ENCODE measurements at places on chromosomes 11 and 22. TPM values are rescaled to one million over a fixed set of nuclear protein-coding genes. Genes with fewer than 3 reads are reported as not detected.
A peak's percentile ranks its signal among the peaks of the same experiment; 100 is the strongest.

The BARX2 gene
- total RNA-seq: not detected

GRCh38 chr11:134021326-134021725 is 47.5 kb upstream of the JAM3 start:
- no peak for DNase-seq
- no peaks in the 10 kb centered on the region for H3K36me3 ChIP-seq
- no peak overlapping the region for H3K4me3 ChIP-seq

The TRIM48 gene
- total RNA-seq: not detected

DNA sequence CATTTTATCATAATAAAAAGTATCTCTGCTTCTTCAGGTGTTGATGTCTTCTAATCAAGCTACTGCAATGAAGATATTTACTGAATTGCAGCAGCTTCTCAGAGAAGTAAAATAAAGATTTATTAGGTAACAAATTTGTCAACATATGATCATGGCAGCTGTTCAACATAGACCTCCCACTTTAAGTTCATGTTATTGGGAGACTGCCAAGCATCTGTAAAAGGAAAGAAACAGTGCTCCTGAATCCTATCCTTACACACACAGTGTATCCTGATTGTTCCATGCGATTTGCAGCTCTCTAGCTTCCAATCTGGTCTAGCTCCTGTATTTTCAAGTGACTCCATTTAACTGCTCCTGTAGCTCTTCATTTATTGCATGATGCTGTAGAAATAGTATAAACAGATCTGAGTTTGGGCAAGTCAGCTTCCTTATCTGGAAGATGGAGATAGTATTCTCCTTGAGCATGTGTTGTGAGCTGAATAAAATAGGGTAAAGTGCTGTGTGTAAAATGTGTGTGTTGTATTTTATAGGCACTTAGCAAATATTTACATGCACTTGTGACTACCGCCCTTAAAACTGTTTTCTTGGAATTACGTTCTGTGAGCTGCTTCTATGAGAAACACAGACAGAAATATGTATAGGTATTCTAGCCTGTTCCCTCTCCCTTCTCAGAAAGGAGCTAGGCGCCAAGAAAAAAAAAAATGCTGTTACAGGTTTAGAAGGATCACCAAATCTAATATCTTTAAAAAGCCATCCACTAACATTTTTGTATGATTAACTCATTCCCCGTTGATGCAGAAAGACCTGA is 290.6 kb downstream of the JRKL start:
- no peak overlapping the region for H3K4me3 ChIP-seq
- no peak for DNase-seq
- H3K27me3 ChIP-seq: no peaks in the 10 kb centered on the region
- H3K27ac ChIP-seq: no peak overlapping the region
- no peaks in the 10 kb centered on the region for H3K36me3 ChIP-seq
- H3K4me1 ChIP-seq: no peaks in the 10 kb centered on the region

- H3K27me3 ChIP-seq: peaks cover 31% of the 10 kb centered on the region
- H3K4me3 ChIP-seq: no peak overlapping the region
- no peaks in the 10 kb centered on the region for H3K4me1 ChIP-seq
These were observed 16.8 kb downstream of the PRR5L start for GRCh38 chr11:36312611-36313472.

GRCh38 chr11:118900535-118901384 is 17.1 kb downstream of the CXCR5 start:
- peak overlapping the region; percentile 68 for H3K27ac ChIP-seq
- no peaks in the 10 kb centered on the region for H3K27me3 ChIP-seq
- H3K4me1 ChIP-seq: peaks cover 23% of the 10 kb centered on the region
- peaks cover 36% of the 10 kb centered on the region for H3K36me3 ChIP-seq
- DNase-seq: no peak

The ZW10 gene
- 20.8 TPM for total RNA-seq

DNA sequence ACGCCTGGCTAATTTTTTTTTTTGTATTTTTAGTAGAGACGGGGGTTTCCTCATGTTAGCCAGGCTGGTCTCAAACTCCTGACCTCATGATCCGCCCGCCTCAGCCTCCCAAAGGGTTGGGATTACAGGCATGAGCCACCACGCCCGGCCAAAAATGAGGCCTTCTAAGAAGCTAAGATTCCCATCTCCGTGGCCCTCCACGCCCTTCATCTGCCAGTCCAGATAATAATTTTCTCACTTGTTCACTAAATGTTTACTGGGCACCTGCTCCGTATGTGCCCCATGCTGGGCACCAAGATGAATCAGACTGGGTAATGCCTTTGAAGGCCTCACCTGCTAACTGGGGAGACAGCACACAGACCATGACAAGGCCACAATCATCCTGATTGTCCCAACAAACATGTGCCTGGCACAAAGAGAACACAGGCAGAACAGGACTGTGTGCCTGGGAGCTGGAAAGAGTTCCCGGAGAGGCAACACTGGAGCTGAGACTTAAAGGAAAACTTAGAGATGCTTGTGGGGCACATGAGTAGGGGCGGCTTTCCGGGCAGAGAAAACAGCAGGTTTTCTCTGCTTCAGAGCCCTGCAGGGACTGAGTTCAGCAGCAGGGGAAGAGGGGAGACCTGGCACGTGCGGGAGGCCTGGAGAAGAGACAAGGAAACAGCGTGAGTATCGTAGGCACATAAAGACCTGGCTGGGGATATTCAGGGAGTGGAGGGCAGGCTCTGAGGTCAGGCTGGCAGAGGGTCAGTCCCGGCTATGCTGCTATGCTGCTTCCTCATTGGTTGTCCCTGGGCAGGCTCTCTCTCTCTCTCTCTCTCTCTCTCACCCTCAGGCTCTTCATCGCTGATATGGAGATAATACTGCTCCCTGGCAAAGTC is 2.4 kb downstream of the KIAA0930 start:
- H3K4me3 ChIP-seq: no peak overlapping the region
- DNase-seq: no peak
- H3K36me3 ChIP-seq: no peaks in the 10 kb centered on the region
- H3K27me3 ChIP-seq: no peaks in the 10 kb centered on the region

DNA sequence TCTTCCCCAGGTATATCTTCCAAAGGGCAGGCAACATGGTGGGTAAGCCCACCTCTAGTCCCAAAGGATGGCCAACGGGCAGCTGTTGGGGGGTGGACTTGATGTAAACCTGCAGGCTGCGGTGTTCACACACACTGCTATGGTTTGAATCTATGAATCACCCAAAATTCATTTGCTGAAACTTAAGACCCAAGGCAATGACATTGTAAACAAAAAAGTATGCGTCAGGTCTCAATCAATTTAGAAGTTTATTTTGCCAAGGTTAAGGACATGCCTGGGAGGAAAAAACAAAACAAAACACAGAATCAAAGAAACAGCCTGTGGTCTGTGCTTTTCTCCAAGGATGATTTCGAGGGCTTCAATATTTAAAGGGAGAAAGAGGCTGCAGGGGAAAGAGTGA is 18.3 kb downstream of the RCN1 start:
- H3K4me3 ChIP-seq: no peak overlapping the region
- H3K36me3 ChIP-seq: peaks cover 8% of the 10 kb centered on the region
- peaks cover 10% of the 10 kb centered on the region for H3K27me3 ChIP-seq
- DNase-seq: no peak
- no peak overlapping the region for H3K27ac ChIP-seq

DNA sequence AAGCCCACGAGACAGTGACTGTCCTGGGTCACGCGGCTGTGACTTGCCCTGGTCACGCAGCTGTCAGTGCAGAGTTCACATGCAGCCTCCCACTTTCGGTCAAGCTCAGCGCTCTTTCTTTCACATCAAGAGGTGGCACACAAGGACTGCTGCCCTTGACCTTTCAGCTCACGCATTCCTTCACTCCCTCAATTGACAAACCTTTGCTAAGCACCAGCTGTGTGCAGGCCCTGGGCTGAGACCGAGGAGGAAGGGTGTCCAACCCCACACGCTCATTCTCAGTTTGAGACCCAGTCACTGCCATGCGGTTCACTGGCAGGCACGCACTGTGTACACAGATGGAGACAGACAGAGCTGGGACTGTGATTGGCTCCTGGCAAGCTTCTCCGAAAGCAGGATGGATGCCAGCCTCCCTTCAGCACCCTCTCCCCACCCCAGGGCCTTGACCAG is 70.3 kb downstream of the SCUBE1 start:
- no peaks in the 10 kb centered on the region for H3K36me3 ChIP-seq
- no peak overlapping the region for H3K27ac ChIP-seq
- H3K27me3 ChIP-seq: no peaks in the 10 kb centered on the region
- H3K4me1 ChIP-seq: peaks cover 6% of the 10 kb centered on the region
- H3K4me3 ChIP-seq: no peak overlapping the region

DNA sequence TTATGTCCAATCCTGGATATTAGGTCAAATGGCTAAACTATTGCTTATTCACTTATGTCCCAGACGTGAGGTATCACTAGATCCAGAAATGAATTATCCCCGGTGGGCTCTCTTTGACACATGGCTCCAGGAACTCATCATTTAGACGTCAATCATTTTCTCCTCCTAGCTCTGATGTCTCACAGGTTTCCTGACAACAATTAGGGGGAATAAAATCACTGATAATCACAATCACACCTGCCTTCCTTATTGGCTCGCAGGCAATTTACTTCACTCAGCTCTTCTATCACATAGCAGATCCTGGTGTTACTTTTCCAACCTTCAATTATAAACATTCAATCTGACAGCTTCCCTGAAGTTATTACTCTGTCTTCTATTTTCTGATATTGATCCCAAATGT is 634.0 kb upstream of the TENM4 start:
- H3K27ac ChIP-seq: no peak overlapping the region
- no peak overlapping the region for H3K4me3 ChIP-seq
- no peak for DNase-seq
- H3K27me3 ChIP-seq: no peaks in the 10 kb centered on the region
- no peaks in the 10 kb centered on the region for H3K4me1 ChIP-seq

The OR8D4 gene
- not detected for total RNA-seq

DNA sequence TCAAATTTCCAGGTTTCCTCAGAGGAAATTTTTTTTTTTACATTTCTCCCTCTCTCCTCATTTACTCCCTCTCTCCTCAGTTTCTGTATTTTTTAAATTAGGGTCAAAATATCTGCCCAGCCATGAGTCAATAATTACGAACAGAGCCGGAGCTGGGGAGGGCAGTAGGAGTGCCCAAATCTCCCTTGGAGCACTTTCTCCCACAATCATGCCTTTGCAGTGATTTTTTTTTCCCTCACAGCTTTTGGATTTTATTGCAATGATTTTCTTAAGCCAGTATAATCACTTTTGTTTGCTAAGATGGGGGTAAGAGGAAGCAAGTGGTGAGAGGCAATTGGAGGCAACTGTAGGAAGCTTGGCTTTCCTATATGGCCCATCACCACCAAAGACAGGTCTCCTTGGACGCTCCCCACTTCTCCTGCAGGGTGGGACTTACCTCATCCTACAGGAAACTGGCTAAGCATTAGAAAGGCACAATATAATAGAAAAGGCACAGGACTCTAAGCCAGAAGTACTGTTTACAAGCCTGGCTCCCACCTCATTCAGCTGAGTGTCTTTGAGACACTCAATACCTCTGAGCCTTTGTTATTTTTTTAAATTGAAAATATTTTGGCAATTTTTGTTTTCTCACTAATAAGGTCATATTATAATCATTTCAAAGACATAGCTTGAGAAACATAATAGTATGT is 192.6 kb upstream of the PITPNB start:
- no peaks in the 10 kb centered on the region for H3K4me1 ChIP-seq
- H3K36me3 ChIP-seq: no peaks in the 10 kb centered on the region
- H3K4me3 ChIP-seq: no peak overlapping the region
- no peak for DNase-seq
- H3K27me3 ChIP-seq: peaks cover under 1% of the 10 kb centered on the region
- H3K27ac ChIP-seq: no peak overlapping the region

- peak overlapping the region; percentile 84 for H3K27ac ChIP-seq
- peaks cover 52% of the 10 kb centered on the region for H3K4me1 ChIP-seq
- DNase-seq: peak; percentile 49
These were observed 369 bp downstream of the DHCR7 start for GRCh38 chr11:71447791-71448256.

- DNase-seq: peak; percentile 13
- peaks cover 2% of the 10 kb centered on the region for H3K27me3 ChIP-seq
- H3K4me3 ChIP-seq: no peak overlapping the region
- no peak overlapping the region for H3K27ac ChIP-seq
These were observed 72.7 kb downstream of the FEZ1 start for GRCh38 chr11:125423247-125423849.

The FGF19 gene
- not detected for total RNA-seq

GRCh38 chr11:21268036-21268435 is 598.6 kb downstream of the NELL1 start:
- H3K27me3 ChIP-seq: no peaks in the 10 kb centered on the region
- no peak overlapping the region for H3K4me3 ChIP-seq
- no peak for DNase-seq
- H3K36me3 ChIP-seq: no peaks in the 10 kb centered on the region
- no peaks in the 10 kb centered on the region for H3K4me1 ChIP-seq

GRCh38 chr11:3982431-3982830 is 112.2 kb upstream of the RRM1 start:
- H3K27me3 ChIP-seq: no peaks in the 10 kb centered on the region
- H3K4me1 ChIP-seq: peaks cover 72% of the 10 kb centered on the region
- H3K4me3 ChIP-seq: no peak overlapping the region
- H3K27ac ChIP-seq: no peak overlapping the region

DNA sequence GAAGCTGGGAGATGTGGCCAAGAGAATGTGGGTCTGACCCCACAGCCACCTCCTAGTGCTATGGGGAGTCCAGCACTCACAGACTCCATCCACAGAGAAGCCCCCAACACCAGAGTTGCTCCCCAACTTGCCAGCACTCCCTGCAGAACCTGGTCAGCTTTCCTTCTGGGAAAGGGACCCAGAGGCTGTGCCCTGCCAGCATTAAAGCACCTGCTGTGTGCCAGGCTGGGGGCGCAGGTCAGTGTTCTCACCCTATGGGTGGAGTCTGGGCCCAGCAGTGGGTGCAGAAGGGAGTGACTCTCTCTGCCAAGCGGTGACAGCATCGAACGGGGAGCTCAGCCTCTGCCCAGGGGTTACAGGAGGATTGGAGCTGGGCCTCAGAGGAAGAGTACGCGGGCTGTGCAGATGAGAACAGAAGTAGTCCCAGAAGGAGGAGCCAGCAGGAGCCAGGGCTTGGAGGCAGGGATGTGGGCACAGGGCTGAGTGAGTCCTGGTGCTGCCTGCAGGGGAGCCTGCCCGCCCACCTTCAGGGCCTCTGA is 114.4 kb downstream of the MPPED1 start:
- H3K27me3 ChIP-seq: peaks cover 2% of the 10 kb centered on the region
- H3K4me1 ChIP-seq: no peaks in the 10 kb centered on the region
- no peaks in the 10 kb centered on the region for H3K36me3 ChIP-seq
- no peak overlapping the region for H3K27ac ChIP-seq
- DNase-seq: no peak
- H3K4me3 ChIP-seq: no peak overlapping the region

The THY1 gene
- total RNA-seq: not detected

DNA sequence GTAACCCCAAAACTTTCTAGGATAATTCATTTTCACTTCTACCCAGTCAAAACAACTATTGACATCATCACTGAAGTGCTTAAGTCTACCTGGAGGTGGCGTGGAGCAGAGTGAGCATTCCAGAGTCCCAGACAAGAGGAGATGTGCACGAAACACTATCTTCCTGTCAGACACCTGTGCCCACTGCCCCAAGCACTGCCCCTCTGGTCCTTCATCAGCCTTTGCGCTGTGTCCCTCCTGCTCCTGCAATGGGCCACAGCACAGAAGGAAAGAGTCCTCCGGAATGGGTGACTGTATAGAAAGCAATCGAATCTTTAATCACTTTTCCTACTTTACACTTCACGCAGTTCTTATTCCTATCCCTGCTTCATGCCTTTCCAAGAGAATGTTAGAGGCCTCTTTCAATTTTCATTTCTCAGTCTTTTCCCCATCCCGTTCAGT is 512 bp upstream of the GRIA4 start:
- H3K4me3 ChIP-seq: no peak overlapping the region
- no peaks in the 10 kb centered on the region for H3K4me1 ChIP-seq
- H3K36me3 ChIP-seq: no peaks in the 10 kb centered on the region
- no peak for DNase-seq
- H3K27ac ChIP-seq: no peak overlapping the region

Measured in activated CD4-positive, alpha-beta T cell treated with anti-CD3 and anti-CD28 coated beads, Interleukin-2, amount 10 ng/mL, durations not matched to agents 7 days and 5 days (primary cell).